ENCODE measurements at places on chromosomes 5 and 9.

DNA sequence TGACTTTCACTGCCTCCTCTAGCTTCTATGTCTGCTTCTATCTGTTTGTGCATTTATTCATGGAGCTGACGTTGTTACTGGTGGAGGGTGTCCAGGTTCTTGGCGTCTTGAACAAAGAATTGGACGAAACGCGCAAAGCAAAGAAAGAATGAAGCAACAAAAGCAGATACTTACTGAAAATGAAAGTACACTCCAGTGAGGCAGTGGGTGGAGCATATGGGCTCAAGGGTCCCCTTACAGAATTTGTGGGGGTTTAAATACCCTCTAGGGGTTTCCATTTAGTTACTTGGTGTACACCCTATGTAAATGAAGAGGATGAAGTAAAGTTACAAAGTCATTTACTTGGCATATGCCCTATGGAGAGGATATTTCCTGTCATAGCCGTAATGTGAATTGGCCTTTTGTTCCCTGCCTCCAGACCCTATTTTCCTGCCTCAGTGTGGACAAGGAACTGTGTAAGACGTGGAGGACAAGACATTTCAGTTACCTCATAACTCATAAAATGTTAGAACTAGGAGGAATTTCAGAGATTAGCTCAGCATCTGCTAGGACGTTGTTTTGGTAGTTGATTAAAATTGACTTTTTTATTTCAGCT lies 3.1 kb downstream of the POLR3G start:
- no peak for DNase-seq

DNA sequence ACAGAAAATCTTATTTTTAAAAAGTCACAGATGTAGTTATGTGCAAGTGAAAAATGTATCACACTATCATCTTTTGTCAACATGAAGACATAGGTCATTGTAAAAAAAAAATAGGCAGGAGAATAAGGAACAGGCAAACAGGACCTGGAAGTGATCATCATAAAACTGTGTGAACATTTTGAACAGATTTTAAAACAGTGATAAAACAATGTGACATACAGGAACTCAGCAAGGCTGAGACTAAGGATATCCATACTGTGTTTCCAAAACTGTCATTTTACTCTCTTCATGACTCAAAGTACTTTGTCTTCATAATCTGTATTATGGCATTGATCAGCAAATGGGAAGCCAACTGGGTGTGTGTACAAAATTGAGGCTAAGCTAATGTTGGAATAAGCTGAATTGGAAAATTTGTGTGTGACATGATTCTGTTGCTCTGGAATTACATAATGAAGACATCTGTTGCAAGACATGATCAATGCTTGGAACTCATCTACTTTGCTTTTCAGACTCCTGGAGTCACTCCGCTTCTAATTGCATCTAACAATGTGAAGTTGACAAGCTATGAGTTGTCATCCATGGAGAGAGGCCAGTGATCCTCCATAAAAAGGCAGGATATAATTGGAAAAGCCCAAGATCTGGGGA lies 978.7 kb upstream of the NUDT12 start:
- no peak for DNase-seq

DNA sequence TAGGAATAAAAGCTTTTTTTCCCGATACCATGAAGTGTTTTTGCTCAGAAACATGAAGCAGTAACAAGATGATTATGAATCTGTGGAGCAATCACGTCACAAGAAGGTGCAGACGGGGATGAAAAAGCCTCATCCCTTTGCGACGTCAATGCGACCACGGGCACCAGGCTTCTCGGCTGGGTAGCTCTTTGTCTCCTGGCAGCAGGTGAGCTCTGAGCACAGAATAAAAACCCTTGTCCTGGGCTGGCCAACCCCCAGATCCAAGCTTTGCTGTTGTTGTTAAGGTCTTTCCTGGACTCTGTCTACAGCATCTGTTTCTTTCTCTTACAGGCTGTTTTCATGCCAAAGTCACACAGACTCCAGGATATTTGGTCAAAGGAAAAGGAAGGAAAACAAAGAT lies 113.8 kb downstream of the ANKRD18B start:
- no peak for DNase-seq

GRCh38 chr9:108022246-108022935 lies 532.8 kb upstream of the KLF4 start:
- no peak for DNase-seq

GRCh38 chr9:89658931-89659330 lies 54.1 kb downstream of the GADD45G start:
- no peak for DNase-seq

DNA sequence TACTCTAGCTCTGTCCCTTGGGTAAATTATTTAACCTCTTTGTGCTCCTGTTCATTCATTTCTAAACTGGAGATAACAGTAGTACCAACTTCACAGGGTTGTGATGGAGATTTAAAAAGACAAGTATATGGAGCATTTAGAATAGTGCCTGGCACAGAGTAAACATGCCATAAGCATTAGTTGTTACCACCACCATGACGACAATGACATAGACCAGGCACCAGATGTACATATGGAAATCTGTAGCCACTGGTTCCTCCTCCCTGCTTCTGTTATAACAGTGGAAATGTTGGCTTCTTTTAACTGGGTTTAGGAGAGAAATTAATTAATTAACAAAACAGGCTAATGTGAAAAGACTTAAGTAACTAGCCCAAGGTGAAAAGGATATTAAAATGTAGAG lies 217.5 kb downstream of the DENND1A start:
- DNase-seq, result no peak

GRCh38 chr5:178323961-178324360 lies 91.4 kb upstream of the PHYKPL start:
- no peak for DNase-seq

DNA sequence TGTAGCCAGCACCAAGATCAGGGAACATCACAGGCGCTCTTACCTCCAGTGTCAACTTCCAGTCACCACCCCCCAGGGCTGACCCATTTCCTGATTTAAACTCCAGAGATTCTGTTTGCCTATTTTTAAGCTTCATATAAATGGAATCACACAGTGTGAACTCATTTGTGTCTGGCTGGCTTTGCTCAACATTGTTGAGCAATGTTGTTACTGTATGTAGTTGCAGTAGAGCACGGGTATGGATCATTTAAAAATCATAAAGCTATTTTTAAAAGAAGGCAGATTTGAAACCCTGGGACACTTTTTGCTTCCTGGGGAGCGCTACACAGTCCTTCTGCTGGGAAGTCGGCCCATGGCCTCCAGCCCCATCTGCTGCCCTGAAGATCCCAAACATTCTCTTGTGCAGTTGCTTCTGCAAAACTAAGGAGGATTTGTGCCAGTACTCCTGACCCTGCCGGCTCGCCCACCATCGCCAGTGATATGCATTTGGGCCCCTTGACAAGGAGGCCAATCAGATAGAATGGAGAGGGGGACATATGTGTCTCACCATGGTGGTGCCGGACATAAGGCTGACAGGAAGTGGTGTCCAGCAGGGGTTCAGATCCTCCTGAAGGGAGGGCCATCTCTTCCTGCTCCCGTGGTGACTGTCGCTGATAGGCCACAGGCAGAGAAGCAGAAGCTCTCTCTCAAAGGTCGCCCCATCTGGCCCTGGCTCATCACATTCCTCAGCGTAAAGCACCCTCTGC lies 13.3 kb downstream of the DCANP1 start:
- DNase-seq, result no peak

DNA sequence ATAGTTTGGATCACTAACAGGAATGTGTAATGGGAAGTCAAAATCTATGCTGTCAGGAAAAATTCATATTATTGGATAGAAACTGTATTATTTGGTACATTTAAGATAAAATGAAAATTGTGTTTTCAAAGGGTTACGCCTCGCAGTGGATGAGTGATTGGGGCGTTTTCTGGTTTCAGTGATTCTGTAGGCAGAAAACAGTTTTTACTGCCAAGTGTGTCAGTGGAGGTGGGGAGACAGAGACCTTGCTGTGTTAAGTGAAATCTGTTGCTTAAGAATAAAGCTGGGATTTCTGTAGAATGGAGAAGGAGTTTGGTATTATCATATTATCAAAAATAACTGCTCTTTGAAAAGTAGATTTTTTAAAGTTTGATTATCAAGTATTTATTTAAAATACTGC lies 69.7 kb downstream of the GHR start:
- no peak for DNase-seq

DNA sequence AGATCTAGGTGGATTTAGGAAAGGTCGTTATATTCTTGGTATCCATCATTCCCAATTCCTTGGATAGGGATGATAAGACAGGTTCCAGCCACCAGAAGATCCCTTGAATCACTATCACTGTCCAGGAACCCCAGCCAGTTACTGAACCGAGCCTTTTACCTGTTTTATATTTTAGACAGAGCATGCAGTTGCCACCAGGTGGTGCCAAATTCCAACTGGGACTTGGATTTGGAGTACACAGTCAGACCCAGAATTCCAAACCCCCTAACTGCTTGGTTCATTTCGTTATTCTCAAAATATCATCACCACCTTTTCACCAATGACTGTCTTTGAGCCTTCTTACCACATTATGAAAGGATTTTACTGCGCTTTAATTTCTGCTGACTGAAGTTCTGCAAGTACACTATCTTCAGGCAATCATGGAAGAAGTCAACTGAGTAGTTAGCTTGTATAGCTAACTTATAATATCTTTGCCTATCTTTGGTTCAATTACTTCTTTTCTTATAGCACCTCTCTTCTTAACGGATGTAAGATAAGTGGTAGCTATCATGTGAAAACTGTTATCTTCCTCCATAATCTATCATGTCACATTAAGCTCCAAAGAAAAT lies 191.8 kb downstream of the PRR16 start:
- peak; percentile 5 for DNase-seq

- no peak for DNase-seq
Observed at GRCh38 chr9:20610591-20610990, 11.7 kb downstream of the MLLT3 start.

DNA sequence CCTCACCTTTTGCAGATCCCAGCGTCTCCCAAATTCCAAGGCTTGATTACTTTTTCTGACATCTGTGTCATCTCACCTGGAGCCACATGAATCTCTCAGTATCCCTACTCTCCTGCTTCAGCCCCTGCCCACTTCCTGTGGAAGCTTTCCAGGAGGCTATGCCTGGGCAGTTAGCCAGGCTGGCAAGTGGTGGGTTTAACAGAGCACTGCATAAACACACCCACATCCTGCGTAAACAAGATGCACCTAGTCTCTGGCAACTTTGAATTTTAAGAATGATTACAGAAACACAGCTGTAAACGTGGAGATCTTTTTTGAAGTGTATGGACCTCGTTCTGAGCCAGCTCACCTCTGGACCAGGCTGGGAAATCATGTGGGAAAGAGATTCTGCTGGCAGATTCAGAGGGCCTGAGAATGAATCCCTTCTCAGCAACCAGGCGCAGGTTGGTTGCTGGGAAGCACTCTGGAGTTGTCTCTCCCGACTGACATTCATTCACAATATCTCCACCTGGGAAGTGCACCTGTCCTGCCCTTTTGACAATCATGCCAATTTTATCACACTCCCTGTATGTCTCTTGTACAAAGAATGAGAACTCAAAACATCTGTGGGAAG lies 55.7 kb upstream of the FANCC start:
- peak; percentile 46 for DNase-seq

DNA sequence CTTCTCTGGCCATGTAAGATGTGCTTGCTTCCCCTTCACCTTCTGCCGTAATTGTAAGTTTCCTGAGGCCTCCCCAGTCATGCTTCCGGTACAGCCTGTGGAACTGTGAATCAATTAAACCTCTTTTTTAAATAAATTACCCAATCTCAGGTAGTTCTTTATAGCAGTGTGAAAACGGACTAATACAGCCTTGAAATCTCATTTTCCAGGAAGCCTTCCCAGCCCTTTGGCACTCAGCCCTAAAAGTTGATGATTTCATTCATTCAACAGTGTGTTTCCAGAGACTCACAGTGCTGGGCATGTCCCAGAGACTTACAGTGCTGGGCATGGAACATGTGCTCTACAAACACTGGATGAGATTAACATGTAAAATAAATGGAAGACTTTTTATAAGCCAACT lies 135.8 kb downstream of the DCP2 start:
- DNase-seq, result no peak

DNA sequence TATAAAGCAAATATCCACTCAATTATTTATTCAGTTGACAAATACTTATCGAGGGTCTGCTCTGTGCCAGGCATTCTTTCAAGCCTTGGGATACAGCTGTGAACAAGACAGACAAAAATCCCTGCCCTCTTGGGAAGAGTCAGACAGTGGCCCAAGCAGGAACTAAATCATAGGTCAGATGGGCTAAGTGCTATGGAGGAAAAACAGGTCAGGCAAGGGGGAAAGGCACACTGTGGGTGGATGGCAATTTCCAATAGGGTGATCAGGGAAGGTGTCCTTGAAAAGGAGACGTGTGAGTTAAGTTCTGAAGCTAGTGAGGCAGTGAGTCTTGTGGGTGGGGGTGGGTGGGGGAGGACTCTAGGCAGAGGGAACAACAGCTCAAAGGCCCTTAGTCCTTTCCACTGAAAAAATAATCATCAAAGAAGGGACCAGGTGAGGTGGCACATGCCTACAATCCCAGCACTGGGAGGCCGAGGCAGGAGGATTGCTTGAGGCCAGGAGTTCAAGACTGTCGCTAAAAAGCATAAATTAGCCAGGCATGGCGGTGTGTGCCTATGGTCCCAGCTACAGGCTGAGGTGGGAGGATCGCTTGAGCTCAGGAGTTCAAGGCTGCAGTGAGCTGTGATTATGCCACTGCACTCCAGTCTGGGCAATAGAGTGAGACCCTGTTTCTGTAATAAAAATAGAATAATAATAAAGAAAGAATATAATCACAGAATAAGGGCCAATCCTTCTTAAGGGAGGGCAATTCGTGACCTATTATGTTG lies 95.2 kb upstream of the CPEB4 start:
- DNase-seq, result no peak

DNA sequence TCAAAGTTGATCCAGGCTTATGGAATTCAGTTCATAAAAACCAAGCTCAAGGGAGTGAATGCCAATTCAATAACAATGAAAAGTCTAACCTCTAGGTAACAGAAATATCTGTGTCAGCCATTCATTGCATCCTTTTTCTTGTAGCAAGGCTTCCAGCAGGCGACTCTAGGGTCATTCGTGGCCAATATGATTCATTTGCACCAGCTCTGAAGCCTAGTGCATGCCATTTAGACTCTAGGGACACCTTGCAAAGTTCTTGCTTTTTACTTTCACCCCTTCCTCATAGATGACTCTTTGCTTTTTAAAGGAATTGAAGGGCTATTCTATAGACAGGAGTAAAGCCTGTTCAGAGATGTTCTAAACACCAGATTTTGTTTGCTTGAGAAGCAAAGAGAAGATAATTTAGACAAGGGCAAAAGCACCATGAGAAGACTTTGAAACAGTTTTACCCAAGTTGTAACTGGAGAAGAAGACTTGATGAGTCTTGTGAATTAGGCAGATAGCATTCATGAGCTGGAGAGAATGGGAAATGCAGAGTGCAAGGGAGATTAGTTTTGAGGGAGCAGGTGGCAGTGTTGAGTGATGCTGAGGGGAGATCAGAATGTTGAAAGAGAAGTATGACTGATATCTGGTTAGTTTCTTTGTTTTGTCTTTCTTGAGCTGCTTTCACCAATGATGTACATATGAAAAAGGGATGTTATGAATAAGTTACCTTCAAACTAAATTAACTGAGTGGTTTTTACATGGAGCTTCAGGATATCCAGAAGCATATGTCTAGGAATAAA lies 94.5 kb downstream of the F2RL2 start:
- no peak for DNase-seq

DNA sequence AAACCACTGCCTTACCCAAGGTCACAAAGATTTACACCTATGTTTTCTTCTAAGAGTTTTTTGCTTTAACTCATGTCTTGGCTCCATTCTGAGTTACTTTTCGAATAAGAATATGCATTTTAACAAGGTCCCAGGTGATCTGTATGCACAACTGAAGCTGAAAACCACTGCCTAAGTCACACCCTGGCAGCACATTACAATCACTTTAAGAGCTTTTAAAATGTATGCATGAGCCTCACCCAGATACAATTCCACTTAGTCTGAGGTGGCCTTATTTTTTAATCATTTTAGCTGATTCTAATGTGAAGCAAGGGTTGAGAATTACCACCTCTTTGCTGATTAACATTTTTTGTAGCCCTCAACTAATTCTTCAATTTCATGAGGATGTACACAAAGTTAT lies 29.5 kb downstream of the IDNK start:
- DNase-seq, result no peak

Data from NCI-H774 (cell line).